Hair follicle dermal papilla cell (primary cell): ENCODE measurements at places on chromosomes 16 and 17. TPM values are rescaled to one million over a fixed set of nuclear protein-coding genes. Genes with fewer than 3 reads are reported as not detected.

The OR3A3 gene
- not detected in 2 replicates for total RNA-seq

The POLDIP2 gene
- total RNA-seq, result 86.5 and 89.1 TPM in 2 replicates

The TNFSF12 gene
- total RNA-seq, result 12.2 and 20.2 TPM in 2 replicates

The KRTAP2-2 gene
- not detected in 2 replicates for total RNA-seq

The KIF2B gene
- not detected in 2 replicates for total RNA-seq

The HS3ST3B1 gene
- total RNA-seq, result 60.2 and 93.6 TPM in 2 replicates

The CDH3 gene
- total RNA-seq, result 1.1 and 1.3 TPM in 2 replicates

The PDP2 gene
- 12.8 and 17.8 TPM in 2 replicates for total RNA-seq

The SULT1A1 gene
- total RNA-seq, result 0.16 and 0.61 TPM in 2 replicates
